ENCODE measurements at places on chromosomes 7 and 10. TPM values are rescaled to one million over a fixed set of nuclear protein-coding genes. Genes with fewer than 3 reads are reported as not detected.

DNA sequence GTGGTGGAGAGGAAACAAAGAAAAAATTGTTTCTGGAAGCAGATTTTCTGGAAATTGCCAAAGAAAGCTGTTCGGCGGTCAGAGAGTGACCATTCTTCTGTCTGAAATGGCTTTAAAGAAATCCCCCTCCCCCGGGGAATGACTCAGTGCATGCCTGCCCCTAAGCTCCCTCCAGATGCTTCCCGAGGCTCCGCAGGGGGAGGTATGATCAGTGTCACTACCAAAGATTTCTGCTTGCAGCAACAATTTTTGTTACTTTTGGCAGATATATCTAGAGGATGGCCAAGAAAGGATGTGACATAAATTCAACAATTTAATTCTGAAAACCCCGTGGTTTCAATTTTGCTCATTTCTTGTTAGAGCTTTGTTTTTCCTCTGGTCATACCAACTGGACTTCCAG, 163.9 kb downstream of the JCAD start:
- DNase-seq = peak; percentile 87

- DNase-seq = no peak
Measured at GRCh38 chr7:68247571-68247970, 1250.9 kb downstream of the TYW1 start.

DNA sequence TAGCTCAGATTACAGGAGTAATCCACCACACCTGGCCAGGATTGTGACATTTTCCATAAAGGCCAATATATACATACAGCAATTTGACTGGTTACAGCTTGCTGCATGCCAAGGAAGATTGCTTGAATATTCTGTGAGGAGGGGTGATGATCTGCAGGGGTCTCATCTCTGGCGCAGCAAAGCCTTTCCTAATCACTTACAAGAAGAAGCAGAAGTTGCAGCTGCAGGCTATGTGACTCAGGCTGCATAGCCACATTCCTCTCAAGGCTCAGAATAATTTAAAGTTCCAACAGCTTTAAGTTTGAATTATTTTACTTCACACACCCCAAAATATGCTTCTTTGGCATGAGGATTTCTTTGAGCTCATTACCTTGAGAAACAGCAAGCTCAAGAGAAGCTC, 11.4 kb upstream of the RASGEF1A start:
- DNase-seq = no peak

- DNase-seq = no peak
Measured at GRCh38 chr10:42950606-42951485, 126.0 kb upstream of the RET start.

- DNase-seq = peak; percentile 56
Measured at GRCh38 chr7:79692015-79692414, 238.5 kb upstream of the MAGI2 start.

- no peak for DNase-seq
Measured at GRCh38 chr10:130493021-130493420, 356.8 kb downstream of the GLRX3 start.

Gene SLC26A3
- not detected for total RNA-seq

Gene SPAM1
- total RNA-seq = not detected

Gene MYPN
- total RNA-seq = 0.22 TPM

All from MCF 10A (cell line).